ENCODE measurements at places on chromosomes 11 and 22.

GRCh38 chr11:121829159-121829643 is 286.8 kb downstream of the BLID start:
- H3K36me3 ChIP-seq: no peaks in the 10 kb centered on the region
- no peak overlapping the region for H3K27ac ChIP-seq
- no peaks in the 10 kb centered on the region for H3K27me3 ChIP-seq
- no peak for DNase-seq

DNA sequence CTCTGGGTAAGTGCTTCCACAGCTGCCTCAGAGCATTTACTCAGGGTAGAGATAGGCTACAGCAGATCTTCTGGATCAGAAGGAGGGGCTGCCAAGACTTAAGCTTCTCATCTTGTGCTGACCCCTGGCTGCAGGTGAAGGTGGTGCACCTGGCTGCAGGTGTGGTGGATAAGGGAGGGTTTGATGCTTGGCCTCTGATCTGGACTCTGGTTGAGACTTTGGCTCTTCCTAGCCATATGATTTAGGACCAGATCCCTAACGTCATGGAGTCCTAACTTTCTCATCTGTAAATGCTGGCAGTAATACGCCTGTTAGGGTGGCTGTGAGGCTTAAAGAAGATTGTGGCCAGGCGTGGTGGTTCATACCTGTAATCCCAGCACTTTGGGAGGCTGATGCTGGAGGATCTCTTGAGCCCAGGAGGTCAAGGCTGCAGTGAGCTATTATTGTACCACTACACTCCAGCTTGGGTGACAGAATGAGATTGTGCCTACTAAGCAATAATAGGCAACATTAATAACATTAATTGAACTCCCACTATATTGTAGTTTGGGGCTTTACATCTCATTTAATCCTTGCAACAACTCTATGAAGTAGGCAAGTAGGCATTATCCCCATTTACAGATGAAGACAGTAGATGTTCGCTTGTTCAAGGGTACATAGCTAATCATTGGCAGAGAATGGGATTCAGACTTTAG is 10.7 kb downstream of the DTX4 start:
- H3K4me3 ChIP-seq: no peak overlapping the region
- no peak overlapping the region for H3K27ac ChIP-seq
- no peaks in the 10 kb centered on the region for H3K4me1 ChIP-seq
- H3K36me3 ChIP-seq: no peaks in the 10 kb centered on the region
- no peaks in the 10 kb centered on the region for H3K27me3 ChIP-seq

- peaks cover 6% of the 10 kb centered on the region for H3K27me3 ChIP-seq
- H3K4me1 ChIP-seq: no peaks in the 10 kb centered on the region
- H3K36me3 ChIP-seq: no peaks in the 10 kb centered on the region
- H3K27ac ChIP-seq: no peak overlapping the region
- DNase-seq: no peak
These were observed 694.7 kb downstream of the NTM start for GRCh38 chr11:132064987-132065620.

DNA sequence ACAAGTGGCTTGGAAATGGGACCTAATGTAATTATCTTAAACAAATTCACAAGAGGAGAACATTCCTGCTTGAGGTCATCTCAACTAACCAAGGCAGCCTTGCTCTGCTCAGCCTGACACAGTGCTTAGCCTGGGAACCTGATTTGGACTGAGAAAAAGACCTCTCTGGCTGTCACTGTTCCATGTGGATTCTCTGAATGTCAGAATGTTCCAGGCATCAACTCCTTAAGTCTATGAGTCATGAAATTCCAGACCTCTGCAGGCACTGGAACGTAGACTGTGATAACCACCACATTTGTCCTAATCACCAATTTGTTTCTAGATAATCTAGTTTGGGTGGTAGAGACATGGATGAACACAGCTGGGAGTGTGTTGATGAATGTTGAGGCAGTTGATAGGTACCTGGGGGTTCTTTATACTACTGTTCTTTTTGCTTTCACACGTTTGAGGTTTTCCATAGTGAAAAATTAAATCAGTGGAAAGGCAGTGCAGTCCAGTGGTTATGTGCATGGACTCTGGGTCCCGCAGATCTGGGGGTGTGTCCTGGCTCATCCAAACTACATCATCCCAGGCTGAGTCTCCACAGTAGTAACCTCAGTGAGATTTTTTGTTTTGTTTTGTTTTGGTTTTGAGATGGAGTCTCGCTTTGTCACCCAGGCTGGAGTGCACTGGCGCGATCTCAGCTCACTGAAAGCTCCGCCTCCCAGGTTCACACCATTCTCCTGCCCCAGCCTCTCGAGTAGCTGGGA is 269.6 kb downstream of the MN1 start:
- H3K27ac ChIP-seq: no peak overlapping the region
- no peak overlapping the region for H3K4me3 ChIP-seq
- H3K27me3 ChIP-seq: no peaks in the 10 kb centered on the region
- H3K36me3 ChIP-seq: no peaks in the 10 kb centered on the region

DNA sequence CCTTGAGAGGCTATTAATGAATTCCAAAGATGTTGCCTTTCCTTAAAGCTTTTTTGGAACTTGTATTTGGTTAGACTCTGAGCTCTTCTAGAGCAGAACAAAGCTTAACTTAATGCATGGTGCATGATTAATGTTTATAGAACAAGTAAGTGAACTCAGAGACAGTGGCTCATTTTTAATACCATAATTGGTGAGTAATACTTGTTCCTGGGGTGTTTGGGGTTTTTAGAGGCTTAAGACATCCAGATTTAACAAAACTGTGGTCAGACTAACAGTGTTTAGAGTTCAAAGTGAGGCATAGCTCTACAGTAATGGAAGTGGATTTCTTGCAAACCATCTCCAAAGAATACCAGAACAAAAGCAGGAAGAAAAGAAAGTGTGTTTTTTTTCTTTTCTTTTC is 73.7 kb upstream of the CTSC start:
- H3K36me3 ChIP-seq: no peaks in the 10 kb centered on the region
- H3K4me1 ChIP-seq: peaks cover 33% of the 10 kb centered on the region
- no peak overlapping the region for H3K4me3 ChIP-seq
- DNase-seq: no peak
- H3K27me3 ChIP-seq: no peaks in the 10 kb centered on the region
- H3K27ac ChIP-seq: no peak overlapping the region

DNA sequence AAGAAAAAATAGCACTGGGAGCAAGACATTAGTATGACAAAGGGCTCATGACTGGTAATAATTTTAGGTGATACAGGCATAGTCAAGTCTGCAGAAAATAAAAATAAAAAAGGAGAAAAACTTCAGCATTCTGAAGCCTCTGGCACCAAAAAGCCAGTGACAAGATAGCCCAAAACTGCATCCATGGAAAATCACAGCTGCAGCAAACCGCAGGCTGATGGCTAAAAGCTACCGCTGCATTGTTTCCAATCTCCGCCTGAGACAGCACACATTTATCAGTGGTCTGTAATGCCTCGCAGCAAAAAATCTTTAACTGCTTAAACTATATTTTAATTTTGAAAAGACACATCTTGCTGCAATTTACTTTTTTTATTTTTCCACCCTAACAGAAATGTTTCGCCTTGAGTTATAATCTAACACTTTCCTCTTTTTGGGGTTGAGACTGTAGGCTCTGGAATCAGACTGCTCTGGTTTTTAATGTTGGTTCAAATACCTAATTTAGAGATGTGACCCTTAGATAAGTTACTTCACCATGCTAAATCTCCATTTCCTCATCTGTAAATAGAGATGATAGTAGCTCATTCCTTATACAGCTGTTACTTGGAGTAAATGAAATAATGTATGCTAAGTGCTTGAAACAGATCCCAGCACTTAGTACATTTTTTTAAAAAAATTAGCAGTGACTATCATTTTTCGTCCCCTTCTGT is 42.0 kb upstream of the FIBIN start:
- H3K4me1 ChIP-seq: no peaks in the 10 kb centered on the region
- no peaks in the 10 kb centered on the region for H3K27me3 ChIP-seq
- H3K27ac ChIP-seq: no peak overlapping the region
- H3K36me3 ChIP-seq: no peaks in the 10 kb centered on the region

- H3K27ac ChIP-seq: no peak overlapping the region
- no peaks in the 10 kb centered on the region for H3K4me1 ChIP-seq
- no peaks in the 10 kb centered on the region for H3K36me3 ChIP-seq
- H3K4me3 ChIP-seq: no peak overlapping the region
- DNase-seq: no peak
These were observed 20.2 kb downstream of the BLID start for GRCh38 chr11:122095681-122096262.

- H3K27ac ChIP-seq: no peak overlapping the region
- H3K36me3 ChIP-seq: no peaks in the 10 kb centered on the region
These were observed 662 bp downstream of the MUC5B start for GRCh38 chr11:1223346-1224110.

DNA sequence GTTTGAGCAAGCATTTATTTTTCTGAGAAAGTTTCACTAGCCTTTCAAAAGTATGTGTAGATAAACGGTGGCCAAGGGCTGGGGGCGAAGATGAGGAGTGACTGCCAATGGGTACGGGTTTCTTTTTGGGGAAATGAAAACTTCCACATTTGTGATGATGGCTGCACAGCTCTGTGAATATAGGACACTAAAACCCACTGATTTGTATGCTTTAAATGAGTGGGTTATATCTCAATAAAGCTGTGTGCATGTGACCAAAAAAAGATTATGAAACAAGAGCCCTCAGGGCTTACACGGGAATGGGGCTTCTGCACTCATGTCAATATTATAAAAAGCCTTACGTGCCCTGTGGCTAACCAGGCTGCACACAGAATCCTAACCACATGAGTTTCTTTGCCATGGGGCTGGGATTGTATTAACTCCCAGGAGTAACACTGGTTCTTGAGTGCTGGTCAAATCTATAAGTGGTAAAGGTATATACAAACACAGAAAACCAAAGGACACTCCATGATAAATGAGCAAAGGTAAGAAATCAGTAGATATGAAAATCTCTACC is 31.3 kb downstream of the ABCC8 start:
- DNase-seq: no peak
- H3K27ac ChIP-seq: no peak overlapping the region
- no peak overlapping the region for H3K4me3 ChIP-seq
- no peaks in the 10 kb centered on the region for H3K36me3 ChIP-seq
- H3K27me3 ChIP-seq: no peaks in the 10 kb centered on the region

GRCh38 chr22:44133161-44133560 is 47.6 kb upstream of the PARVG start:
- no peak for DNase-seq
- H3K36me3 ChIP-seq: no peaks in the 10 kb centered on the region
- no peak overlapping the region for H3K4me3 ChIP-seq
- H3K27ac ChIP-seq: no peak overlapping the region

DNA sequence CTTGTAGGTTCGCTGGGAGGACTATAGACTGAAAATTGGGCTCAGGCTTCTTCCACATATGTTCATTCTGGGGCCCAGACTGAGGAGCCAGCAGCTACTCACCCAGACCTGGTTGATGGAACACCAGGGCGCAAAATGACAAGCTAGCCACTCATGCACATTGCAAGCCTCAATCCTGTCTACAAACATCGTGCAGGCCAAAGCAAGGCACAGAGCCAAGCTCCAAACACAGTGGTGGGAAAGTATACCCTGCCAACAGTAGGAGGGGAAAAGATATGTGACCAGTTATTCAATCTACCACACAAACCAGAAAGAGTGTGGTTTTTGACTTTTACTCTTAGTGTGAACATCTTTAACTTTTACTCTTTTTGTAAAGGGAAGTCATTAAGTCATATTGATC is 660.5 kb downstream of the NTM start:
- DNase-seq: no peak
- no peak overlapping the region for H3K4me3 ChIP-seq
- no peaks in the 10 kb centered on the region for H3K4me1 ChIP-seq
- no peaks in the 10 kb centered on the region for H3K27me3 ChIP-seq

- no peak overlapping the region for H3K27ac ChIP-seq
- H3K4me3 ChIP-seq: no peak overlapping the region
- peaks cover 90% of the 10 kb centered on the region for H3K36me3 ChIP-seq
- H3K27me3 ChIP-seq: no peaks in the 10 kb centered on the region
These were observed 22.0 kb downstream of the TAF1D start for GRCh38 chr11:93719310-93719709.

GRCh38 chr22:27761665-27762064 is 39.9 kb downstream of the MN1 start:
- H3K27me3 ChIP-seq: peaks cover 6% of the 10 kb centered on the region
- H3K4me1 ChIP-seq: no peaks in the 10 kb centered on the region
- DNase-seq: no peak
- no peak overlapping the region for H3K27ac ChIP-seq
- no peaks in the 10 kb centered on the region for H3K36me3 ChIP-seq

GRCh38 chr11:36238881-36239280 is 50.3 kb downstream of the COMMD9 start:
- no peak overlapping the region for H3K27ac ChIP-seq
- no peaks in the 10 kb centered on the region for H3K36me3 ChIP-seq
- H3K4me3 ChIP-seq: no peak overlapping the region
- no peaks in the 10 kb centered on the region for H3K4me1 ChIP-seq
- no peak for DNase-seq

DNA sequence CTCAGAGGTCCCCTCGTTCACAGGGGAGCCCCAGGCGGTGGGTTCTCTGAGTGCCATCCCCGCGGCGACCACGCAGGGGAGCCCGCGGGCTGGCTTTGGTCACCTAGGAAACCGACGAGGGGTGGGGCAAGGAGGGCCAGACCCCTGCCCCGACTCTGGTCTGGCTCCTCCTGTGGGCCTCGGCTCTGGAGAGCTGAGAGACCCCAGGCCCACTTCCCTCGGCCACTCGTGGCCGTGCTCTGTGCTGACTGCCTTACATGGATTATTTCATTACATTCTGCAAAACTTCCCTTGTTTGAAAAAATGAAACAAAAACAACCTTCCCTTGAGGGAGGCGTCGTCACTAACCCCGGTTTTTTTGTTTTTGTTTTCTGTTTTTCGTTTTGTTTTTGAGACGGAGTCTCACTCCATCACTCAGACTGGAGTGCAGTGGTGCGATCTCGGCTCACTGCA is 15.1 kb upstream of the CYTH4 start:
- no peaks in the 10 kb centered on the region for H3K36me3 ChIP-seq
- peaks cover 16% of the 10 kb centered on the region for H3K27me3 ChIP-seq
- no peak overlapping the region for H3K27ac ChIP-seq
- H3K4me1 ChIP-seq: peaks cover 7% of the 10 kb centered on the region
- H3K4me3 ChIP-seq: no peak overlapping the region

- H3K4me1 ChIP-seq: no peaks in the 10 kb centered on the region
- peaks cover 4% of the 10 kb centered on the region for H3K27me3 ChIP-seq
- no peak for DNase-seq
- H3K4me3 ChIP-seq: no peak overlapping the region
- no peak overlapping the region for H3K27ac ChIP-seq
- H3K36me3 ChIP-seq: no peaks in the 10 kb centered on the region
These were observed 12.7 kb upstream of the FOLR1 start for GRCh38 chr11:72179049-72179803.

DNA sequence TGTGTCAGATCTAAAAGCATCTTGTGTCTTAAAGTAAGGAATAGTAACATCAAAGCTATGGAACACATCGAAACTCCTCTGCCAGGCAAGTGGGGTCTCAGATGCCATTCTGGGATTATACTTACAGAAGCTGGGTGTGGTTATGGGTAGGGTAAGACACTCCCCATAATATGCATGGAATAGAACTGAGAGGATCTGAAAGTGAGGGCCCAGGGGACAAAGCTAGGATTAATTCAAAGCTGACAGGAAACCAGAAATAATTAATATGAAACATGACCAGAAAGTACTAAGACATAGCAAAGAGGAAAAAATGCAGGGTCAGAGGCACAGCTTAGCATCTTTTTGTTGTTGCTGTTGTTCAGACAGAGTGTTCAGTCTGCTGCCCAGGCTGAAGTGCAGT is 40.2 kb upstream of the EED start:
- H3K27me3 ChIP-seq: no peaks in the 10 kb centered on the region
- H3K27ac ChIP-seq: no peak overlapping the region
- peaks cover 17% of the 10 kb centered on the region for H3K4me1 ChIP-seq
- no peaks in the 10 kb centered on the region for H3K36me3 ChIP-seq
